ENCODE measurements at places on chromosomes 16 and 17. TPM values are rescaled to one million over a fixed set of nuclear protein-coding genes. Genes with fewer than 3 reads are reported as not detected.

The TPSD1 gene
- not detected for total RNA-seq

- DNase-seq = no peak
Observed at GRCh38 chr17:37671824-37672547, 28.7 kb upstream of the DDX52 start.

- DNase-seq = no peak
Observed at GRCh38 chr16:4323071-4323844, 7.4 kb downstream of the GLIS2 start.

DNA sequence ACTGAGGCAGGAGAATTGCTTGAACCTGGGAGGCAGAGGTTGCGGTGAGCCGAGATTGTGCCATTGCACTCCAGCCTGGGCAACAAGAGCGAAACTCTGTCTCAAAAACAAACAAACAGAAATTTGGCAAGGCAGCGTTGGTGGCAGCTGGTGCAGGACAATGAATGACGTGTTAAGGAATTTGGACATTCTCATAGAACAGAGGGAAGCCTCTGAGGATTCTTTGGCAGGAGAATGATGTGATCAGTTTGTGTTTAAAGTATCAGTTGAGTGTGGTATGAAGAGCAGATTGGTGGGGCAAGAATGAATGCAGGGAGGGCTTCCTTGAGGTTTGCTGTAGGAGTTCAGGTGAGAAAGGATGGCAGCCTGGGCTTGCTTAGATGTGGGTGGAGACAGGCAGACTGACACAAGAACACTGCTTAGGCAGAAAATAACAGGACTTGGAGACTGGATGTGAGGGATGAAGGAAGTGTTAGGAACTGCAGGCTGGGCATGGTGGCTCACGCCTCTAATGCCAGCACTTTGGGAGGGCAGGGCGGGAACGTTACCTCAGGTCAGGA lies 4.8 kb downstream of the CYB5D2 start:
- no peak for DNase-seq

The SLC6A4 gene
- not detected for total RNA-seq

DNA sequence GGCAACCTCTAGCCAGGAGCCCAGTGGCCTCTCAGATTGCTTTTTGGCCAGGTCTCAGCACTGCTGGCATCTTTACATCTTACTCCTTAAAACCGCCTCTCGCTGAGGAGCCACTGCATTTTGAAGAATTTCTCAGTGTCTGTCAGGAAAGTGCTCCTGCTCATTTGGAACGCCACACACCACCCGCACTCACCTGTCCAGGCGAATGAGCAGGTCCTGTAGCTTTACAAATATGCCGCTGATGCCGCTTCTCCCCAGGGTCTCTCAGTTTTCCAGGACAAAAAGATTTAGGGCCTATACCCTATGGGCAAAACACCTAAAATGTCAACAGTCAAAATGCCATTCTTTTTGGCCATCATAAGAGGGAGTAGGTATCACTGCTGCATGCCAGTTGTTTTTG lies 22.1 kb downstream of the CYB561 start:
- no peak for DNase-seq

DNA sequence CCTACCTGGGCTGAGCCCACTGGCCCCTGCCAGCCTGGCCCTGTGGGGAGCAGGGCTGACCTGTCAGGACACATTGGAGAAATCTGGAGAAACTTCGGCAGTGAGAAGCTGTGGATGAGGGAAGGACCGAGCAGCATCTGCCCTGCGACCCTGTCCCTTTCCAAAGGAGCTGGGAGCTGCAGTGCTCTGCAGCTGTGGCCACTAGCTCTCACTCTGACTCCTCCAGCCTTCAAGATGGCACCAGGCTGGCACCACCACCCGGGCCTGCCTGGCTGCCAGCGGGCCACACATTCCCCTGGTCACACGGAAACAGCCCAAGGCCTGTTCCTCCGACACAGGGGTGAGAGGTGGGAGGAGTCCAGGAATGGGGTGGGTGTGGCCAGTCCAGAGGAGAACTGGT lies 30.1 kb downstream of the CD300LG start:
- DNase-seq = no peak

DNA sequence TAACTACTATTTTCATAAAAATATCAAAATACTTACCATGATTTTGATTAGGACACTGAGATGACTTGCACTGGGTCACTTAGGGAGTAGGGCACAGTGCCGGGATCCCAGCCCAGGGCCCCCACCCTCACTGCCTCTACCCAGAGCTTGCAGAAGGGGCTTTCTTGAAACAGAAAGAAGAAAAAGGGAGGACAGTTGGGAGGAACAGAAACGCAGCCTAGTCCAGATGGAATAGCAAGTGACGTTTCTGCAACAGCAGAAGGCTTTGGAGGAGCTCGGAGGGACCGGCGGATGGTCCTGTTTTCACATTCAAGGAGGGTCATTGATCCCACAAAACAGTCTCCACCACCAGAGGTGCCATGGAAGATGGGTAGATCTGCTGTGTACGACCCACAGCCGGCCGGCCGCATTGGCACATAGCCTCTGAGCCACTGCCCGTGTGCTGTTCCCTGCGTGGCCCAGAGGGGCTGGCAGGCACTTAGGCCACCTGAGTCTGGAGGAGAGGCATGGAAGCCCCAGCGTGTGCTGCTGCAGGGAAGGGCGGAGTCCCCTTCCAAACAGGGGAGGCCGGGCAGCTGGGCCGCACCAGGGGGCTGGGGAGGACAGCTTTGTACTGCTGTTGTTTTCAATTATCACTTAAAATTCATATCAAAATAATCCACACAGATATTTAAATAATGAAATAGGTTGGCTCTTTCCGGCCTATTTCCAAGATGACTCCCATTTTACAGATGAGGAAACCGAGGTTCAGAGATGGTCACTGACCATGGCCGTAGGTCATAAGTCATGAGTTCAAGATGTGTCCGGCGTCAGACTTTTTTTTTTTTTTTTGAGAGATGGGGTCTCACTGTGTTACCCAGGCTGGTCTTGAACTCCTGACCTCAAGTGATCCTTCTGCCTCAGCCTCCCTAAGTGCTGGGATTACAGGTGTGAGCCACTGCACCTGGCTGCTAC lies 22.9 kb upstream of the GSG1L start:
- DNase-seq = no peak

DNA sequence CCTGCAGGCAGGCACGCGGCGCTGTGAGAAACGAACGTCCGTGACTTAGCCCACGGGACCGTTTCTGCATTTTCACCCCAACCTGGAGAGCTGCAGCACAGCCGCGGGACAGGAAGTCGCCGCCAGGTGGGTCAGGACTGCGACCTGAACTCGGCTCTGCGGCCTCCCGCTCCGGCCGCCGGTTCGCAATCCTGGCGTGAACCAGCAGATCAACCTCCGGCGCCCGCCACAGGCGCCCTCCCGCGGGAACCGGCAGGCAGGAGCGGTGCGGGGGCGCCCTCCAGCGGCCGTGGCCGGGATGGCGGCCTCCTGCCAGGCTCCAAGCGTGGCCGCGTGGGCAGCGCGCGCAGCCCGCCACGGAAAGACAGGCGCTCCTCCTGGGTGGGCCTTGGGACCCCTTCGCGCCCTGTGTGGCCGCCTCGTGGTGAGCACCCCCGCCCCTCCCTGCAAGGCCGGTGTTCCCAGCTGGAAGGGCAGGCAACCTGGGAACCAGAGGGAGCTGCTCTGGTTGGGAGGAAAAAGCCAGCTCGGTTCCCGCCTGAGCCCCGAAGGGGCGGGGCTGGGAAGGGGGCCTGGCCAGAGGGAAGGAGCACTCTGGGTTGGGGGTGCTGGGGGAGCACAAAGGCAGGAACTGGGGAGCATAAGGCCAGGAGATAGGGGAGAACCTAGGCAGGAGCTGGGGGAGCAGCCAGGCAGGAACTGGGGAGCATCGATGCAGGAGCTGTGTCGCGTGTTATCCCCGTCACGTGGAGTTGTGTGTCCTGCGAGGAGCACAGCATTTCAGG lies 28.2 kb downstream of the ACTG1 start:
- DNase-seq = peak; percentile 88

GRCh38 chr17:57016071-57016763 lies 38.3 kb downstream of the SCPEP1 start:
- no peak for DNase-seq

The DHX58 gene
- 44.4 TPM for total RNA-seq

DNA sequence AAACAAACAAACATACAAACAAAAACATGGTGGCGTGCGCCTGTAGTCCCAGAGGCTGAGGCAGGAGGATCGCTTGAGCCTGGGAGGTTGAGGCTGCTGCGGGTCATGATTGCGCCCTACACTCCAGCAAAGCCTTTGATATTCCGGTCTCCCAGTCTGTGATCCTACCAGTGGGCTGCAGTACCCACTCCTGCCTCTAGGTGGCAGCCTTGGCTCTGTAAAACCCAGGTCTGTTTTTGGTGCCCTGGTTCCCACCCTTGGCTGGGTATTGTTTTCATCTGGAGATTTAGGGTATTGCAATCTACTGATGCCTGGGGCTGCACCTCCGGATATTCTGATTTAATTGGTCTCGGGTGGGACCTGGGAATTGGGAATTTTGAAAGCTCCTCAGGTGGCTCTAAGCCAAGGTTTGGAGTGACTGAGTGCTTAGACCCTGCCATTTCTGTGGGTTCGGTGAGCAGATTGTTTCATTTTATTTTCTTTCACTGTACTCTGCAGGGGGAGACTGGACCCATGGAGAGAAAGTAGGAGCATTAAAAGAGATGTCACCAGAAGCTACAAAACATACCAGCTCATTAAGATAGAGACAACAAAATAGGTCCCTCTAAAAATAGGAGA lies 40.5 kb downstream of the MYH3 start:
- DNase-seq = peak; percentile 82

DNA sequence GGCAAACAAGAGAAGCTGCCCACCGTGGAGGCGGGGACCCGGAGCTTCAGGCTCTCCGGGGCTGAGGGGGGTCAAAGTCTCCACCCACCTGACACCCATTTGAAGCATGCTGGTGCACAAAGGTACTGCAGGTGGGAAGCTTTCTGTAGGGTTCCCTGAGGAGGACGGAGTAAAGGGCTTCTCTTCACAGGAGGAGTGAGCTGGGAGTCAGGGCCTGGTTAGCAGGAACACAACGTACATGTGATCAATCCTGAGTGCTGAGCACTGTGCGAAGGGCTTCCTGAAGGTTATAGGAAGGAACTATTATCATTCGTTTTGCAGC lies 252.9 kb upstream of the RPL38 start:
- DNase-seq = no peak

GRCh38 chr17:8384801-8385378 lies 1.9 kb upstream of the RPL26 start:
- DNase-seq = no peak

GRCh38 chr16:55735120-55735781 lies 79.5 kb downstream of the SLC6A2 start:
- no peak for DNase-seq

- DNase-seq = no peak
Observed at GRCh38 chr16:19136549-19137196, 22.9 kb downstream of the ITPRIPL2 start.

DNA sequence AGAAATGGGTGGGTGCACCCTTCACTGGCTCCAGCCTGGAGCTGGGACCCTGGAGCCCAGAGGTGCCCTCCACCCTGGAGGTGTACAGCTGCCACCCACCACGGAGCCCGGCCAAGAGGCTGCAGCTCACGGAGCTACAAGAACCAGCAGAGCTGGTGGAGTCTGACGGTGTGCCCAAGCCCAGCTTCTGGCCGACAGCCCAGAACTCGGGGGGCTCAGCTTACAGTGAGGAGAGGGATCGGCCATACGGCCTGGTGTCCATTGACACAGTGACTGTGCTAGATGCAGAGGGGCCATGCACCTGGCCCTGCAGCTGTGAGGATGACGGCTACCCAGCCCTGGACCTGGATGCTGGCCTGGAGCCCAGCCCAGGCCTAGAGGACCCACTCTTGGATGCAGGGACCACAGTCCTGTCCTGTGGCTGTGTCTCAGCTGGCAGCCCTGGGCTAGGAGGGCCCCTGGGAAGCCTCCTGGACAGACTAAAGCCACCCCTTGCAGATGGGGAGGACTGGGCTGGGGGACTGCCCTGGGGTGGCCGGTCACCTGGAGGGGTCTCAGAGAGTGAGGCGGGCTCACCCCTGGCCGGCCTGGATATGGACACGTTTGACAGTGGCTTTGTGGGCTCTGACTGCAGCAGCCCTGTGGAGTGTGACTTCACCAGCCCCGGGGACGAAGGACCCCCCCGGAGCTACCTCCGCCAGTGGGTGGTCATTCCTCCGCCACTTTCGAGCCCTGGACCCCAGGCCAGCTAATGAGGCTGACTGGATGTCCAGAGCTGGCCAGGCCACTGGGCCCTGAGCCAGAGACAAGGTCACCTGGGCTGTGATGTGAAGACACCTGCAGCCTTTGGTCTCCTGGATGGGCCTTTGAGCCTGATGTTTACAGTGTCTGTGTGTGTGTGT lies 46.8 kb downstream of the IL21R start:
- DNase-seq = no peak

The SEPTIN12 gene
- not detected for total RNA-seq

GRCh38 chr17:66450008-66450851 lies 147.8 kb downstream of the PRKCA start:
- DNase-seq = peak; percentile 30

The CNGB1 gene
- not detected for total RNA-seq

The MMP2 gene
- not detected for total RNA-seq

GRCh38 chr17:68327823-68328557 lies 36.7 kb downstream of the ARSG start:
- peak; percentile 14 for DNase-seq

- DNase-seq = no peak
Observed at GRCh38 chr16:64251742-64252141, 870.1 kb downstream of the CDH11 start.

DNA sequence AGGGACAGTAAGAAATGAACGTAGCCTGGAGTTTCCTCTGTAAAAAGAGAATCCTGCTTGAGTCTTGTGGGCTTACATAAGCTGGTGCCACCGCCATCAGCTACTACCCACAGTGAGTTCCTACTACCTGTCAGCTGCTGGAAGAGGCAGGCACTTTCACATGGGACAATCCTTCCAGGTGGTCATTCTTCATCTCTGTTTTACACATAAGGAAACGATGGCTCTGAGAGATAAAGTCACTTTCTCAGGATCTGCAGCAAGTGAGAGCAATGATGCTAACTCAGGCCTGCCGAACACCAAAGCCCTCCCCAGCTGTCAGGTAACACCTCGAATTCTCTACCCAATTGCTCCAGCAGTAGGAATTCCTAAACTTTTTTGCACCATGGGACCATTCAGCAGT lies 26.6 kb downstream of the PIK3R5 start:
- DNase-seq = no peak

DNA sequence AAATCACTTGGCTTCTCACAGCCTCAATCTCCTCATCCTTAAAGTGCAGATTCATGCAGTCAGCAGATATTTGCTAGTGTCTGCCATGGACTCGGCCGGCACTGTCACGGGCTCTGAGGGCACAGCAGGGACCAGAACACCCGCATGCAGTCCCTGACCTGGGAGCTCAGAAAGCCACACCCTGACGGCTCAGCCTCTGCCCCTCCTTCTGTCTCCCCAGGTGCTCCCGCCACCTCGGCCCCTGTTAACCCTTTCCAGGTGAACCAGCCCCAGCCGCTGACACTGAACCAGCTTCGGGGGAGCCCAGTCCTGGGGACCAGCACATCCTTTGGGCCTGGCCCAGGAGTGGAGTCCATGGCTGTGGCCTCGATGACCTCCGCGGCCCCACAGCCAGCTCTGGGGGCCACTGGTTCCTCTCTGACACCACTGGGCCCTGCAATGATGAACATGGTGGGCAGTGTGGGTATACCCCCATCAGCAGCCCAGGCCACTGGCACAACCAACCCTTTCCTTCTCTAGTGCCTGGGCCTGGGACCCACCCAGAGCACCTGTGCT lies 28.7 kb downstream of the B9D1 start:
- no peak for DNase-seq

The CMTM2 gene
- total RNA-seq = not detected

The DRC3 gene
- total RNA-seq = 0.40 TPM

The ADAD2 gene
- total RNA-seq = 0.45 TPM

GRCh38 chr17:81523402-81524038 lies 4.7 kb upstream of the FSCN2 start:
- DNase-seq = no peak
